ENCODE measurements at places on chromosomes 12 and 14.

DNA sequence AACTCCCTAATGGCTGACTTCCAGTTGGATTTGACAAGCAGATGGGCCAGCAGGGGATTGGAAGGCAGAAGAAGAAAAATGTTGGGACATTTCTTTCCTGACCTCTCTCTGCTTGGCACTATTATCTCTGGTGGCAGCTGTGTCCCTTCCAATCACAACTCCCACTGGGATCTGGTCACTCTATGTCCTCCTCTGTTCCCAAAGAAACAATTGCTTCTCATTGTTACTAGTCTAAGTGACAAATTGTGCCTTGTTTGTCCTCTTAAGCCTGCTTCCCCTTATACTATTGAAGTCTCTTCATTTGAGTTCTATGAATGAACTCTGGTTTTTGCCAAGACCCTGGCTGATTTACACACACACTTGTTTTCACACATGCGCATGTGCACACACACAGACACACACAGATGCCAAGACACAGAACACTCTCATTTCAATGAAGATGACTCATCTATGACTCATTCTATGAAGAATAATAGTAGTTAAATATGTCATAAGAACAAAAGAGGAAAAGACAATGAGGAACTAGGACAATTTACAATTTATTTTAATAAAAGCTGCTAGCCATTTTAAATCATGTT lies 83.0 kb upstream of the FAR2 start:
- DNase-seq: peak; percentile 84

DNA sequence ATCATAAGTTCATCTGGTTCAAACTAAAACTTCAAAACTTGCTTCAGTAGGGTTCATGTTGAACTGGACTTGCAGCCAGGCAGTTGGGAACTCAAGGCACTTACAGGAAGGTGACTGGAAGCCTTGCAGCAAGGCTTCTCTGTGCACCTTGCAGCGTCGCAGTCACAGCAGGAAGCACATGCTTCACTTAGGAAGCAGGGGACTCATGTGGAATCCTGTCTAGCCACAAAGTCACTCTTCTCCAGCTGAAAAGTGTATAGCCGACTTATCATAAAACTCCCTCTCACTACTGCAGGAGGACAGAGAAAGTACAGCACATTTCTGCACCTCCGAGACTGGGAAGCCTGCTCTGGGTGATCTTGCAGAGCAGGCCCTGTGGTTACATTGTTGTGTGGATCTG lies 114.0 kb upstream of the PRB2 start:
- no peak for DNase-seq

DNA sequence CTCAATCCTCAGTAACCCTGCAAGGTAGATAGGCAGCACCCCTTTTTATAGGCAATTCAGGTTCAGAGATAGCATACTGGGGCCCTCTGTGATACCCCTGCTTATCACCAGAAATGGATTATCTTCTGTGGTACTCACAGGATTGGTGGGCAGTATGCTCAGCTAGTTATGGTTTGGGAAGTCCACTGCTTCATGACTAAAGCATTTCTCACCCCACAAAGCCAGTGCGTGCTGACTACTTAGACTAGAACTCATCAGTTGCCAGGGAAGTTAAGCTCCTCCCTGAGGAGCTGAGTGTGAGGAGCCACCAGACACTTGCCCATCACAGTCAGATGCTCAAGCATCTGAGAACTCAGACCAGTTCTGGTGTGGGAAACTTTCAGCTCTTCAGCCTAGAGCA lies 76.3 kb downstream of the SCAF11 start:
- peak; percentile 86 for DNase-seq

DNA sequence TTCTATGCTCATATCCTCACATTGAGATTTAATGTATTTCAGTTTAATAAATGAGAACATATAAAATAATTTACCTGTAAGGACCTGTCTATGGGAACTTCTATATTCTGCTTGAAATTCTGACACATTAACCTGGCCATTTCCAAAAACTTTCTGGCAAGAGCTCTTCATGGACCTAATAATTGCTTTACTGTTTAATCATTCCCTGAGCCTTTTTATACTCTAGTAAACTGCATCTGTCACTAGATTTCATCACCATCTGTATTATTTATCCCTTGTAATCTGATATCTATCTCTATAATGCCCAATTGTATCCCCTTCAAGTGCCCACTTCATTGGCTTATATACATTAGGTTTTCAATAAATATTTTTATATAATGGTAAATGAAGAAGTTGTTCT lies 327.7 kb downstream of the RAD51B start:
- peak; percentile 46 for DNase-seq

DNA sequence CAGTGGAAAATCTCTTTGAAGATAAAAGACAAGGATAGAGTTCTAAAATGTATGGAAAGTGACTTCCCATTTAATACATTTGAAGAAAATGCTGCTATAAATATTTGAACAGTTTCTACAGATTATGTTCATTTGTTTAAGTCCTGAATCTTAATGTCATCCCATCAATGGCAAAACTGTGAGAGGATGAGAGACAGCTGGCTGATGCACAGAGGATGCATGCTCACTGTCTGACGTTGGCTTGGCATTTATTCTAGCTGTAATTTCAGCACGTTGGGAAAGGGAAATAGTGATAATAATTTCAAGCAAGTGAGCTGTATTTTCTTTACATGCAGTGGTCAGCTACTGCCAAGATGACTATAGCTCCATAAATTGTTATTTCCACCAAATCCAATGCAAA lies 40.5 kb downstream of the PPFIA2 start:
- no peak for DNase-seq

DNA sequence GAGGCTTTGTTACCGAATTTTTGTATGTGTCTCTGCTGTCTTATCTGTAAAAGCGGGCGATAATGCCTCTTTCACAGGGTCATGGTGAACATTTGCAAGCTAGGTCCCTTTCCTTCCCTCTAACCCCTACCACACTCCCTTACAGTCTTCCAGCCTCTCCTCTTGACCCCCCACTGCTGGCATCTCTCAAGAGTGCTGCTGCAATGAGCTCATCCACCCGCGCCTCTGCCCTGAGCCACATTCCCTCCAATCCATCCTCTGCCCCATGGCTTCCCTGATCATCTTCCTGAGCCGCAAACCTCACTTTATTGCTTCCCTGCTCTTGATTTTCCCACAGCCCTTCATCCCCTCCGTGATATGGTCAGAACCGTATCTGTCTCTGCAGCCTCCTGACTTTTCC lies 343.6 kb downstream of the BCL11B start:
- DNase-seq: no peak

DNA sequence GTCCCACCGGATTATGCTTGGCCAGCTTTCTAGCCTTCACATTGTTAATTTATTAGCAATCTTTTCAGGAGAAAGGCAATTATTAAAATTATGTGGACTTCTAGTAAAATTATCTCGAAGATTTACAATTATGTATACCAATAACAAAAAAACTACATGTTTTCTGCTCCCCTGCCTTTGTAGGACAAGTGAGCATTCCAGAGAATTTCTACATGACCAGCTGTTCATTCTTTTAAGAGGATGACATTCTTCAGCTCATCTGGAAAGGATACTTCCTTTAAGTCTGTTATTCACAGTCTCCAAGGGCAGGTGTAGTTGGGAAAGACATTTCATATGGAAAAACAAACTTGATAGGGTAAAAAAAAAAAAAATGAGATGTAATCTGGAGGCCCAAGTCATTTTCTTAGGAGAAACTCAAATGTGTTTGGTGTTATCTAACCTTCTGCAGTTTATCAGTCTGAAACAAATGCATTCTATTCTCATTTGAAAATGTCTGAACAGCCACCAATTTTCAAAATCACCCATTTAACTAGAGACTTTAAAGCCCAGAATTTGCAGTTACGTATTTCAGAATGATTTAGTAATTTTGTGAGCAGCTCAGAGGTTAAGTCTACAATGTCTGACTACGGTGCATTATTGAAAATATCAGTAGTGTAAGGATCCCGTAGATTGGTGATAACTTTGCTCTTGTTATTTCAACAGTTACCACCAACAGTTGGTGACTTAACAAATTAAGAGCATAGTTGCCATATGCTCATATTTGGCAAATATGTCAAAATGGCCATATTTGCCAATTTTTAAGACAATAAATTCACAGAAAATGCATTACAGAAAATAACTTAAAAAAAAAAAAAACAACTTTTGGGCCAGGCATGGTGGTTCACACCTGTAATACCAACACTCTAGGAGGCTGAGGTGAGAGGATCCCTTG lies 1.8 kb upstream of the PHLDA1 start:
- DNase-seq: peak; percentile 52

DNA sequence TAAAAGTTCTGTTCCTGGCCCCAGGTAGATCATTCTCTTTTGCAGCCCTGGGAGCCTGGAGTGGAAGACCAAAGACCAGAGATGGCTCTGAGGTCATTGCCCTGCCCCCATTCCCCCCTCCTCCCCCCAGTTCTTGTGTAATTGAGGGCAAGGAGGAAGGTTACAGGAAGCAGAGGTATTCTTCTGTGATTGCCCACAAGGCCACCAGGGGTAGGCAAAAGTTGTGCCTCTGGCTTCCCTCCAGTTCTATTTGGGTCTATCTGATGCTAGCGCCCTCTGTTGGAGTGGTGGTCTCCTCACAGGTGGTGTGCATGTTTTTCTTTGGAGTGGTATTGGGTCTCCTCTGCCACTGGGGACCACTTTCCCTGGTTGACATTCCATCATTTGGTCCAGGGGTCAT lies 41.2 kb upstream of the CRY1 start:
- peak; percentile 25 for DNase-seq

Data from fibroblast of mammary gland (primary cell).